ENCODE measurements at places on chromosomes 11 and 22.

- no peak for DNase-seq
Measured at GRCh38 chr11:33682446-33682845, 18.2 kb downstream of the C11orf91 start.

DNA sequence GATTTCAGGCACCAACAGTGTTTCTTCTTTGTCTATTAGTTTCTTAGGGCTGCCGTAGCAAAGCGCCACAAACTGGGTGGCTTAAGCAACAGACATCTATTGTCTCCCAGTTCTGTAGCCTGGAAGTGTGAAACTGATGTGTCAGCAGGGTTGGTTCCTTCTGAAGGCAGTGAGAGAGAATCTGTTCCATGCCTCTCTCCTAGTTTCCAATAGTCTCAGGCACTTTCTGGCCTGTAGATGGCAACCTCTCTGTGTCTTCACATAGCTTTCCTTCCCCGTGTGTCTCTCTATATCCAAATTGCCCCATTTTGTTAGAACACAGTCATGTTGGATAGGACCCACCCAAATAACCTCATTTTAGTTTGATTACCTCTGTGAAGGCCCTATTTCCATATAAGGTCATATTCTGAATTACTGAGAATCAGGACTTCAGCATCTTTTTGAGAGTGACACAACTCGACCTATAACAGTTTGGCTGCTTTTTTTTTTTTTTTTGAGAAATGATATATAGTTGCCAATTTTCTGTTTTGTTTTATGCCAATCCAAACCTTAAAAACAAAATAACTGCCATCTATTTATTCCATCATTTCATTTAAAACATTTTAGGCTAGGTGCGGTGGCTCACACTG is 108.2 kb downstream of the SLC36A4 start:
- no peak for DNase-seq

- no peak for DNase-seq
Measured at GRCh38 chr11:12790861-12791616, 116.8 kb downstream of the TEAD1 start.

DNA sequence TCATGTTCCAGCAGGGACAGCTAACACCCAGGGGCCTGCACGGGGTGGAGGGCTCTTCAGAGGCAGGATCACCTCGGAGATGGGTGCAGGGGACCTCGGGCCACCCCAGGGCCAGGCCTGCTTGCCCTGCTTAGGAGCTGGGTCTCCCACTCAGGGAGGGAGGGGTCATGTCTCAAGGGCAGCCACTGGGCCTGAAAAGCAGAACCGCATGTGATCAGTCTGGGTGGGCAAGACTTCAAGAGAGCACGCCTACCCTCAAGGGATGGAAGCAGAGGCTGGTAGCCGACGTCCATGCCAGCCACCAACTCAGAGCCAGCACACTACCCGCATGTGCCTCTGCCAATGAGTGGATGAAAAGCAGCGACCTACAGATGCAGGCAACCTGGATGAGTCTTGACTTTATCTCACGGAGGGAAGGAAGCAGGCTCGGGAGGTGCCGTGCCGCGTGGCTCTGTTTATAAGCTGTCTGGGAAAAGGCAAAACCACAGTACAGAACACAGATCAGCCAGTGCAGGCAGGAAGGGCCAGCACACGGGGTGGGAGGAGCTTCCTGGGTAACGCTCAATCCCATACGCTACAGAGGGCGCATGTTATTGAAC is 16.0 kb downstream of the TBX1 start:
- DNase-seq = no peak

DNA sequence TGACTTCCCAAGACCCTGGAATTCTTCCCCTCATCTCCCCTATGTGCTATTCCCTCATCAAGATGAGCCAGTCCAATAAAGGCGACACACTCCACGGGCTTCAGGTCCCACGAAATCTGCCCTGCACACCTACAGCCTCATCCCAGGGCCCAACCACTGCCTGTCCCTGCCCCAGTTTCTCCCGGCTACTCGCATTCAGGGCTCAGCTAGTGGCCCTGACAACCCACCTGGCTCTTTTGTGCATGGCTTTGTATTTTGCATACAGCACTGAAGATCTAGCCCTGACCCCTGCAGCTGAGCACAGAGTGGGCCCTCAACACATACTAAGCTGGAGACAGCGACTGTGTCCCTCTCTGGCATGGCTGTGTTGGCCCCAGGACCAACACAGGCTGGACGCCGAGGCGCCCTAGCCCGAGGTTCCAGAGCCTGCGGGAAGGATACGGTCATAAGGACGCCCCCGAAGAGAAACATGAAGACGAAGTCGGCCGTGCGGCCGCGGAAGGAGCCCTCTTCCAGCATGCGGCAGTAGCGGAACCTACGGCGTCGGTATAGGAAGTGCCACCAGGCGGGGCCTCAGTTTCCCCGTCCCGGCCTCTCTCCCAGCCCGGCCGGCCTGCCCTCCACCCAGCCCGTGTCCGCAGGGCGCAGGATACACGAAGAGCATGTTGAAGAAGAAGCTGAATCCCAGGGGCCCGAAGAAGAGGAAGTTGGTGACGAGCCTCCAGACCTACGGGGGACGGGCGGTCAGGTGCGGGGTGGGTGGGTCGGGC is 710 bp downstream of the DERL3 start:
- DNase-seq = no peak

DNA sequence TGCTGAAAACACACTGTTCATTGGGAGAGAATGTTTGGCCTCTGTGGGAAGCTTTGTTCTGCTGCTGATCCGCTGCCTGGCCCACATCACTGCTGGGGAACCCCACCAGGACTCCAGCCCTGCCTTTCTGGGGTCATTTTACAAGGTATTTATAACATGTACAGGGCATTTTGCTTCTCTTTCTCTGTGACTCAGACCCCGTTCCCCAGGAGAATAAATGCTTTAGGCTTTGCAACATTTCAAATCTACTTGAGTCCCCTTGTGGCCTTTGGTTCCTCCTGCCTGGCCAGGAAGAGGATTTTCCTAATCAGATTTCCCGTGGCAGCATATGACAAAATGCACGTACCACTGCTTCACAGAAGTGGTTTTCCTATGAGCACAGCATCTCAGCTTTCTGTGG is 43.0 kb downstream of the BTG4 start:
- no peak for DNase-seq
